ENCODE measurements at places on chromosomes 13 and 19.

GRCh38 chr19:57192077-57192420, 749 bp downstream of the ZNF264 start:
- no peak for DNase-seq

GRCh38 chr19:45595814-45596213, 6.2 kb downstream of the GPR4 start:
- no peak for DNase-seq

- no peak for DNase-seq
Observed at GRCh38 chr13:49561062-49561410, 24.3 kb downstream of the RCBTB1 start.

- DNase-seq, result no peak
Observed at GRCh38 chr13:31803311-31803710, 64.0 kb downstream of the RXFP2 start.

DNA sequence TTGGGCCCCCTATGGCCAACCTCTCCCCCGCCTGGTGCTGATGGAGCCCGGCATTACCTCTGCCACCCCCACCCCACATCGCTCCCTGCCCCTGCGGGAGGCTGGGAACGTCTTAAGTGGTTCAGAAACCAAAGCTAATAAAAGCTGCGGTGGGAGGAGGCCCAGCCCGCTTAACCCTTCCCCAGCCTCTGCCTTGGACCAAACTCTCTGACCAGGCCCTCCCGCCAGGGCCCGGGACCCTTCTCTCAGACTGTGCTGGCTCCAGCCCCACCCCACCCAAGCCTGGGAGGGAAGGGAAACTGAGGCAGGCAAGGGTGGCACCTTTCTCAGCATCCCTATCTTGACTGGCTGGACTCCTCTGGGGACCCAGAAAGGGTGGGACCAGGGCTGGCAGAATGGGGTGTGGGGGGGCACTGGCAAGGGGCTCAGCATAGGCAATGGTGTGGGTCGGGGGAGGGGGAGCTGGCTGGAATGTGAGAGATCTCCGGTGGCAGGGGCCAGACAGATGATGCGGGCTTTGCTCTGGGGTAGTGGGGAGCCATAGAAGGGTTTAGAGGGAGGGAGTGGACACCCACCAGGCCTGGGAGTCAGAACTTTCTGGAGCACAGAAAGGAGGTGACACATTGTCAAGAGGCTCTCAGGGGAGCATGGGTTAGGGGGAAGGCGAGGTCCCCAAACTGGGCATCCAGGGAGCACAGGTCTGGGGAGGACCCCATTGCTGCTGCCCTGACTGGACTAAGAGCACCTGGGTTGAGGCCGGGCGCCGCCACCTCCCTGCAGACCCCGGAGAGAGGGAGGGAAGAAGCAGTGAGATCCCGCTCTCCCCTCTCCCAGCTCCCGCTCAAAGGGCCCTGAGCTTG, 21.9 kb downstream of the SMIM24 start:
- peak; percentile 76 for DNase-seq

GRCh38 chr19:5695649-5696195, 5.6 kb downstream of the RPL36 start:
- DNase-seq, result no peak

- DNase-seq, result no peak
Observed at GRCh38 chr19:1806184-1807029, 5.7 kb downstream of the ATP8B3 start.

DNA sequence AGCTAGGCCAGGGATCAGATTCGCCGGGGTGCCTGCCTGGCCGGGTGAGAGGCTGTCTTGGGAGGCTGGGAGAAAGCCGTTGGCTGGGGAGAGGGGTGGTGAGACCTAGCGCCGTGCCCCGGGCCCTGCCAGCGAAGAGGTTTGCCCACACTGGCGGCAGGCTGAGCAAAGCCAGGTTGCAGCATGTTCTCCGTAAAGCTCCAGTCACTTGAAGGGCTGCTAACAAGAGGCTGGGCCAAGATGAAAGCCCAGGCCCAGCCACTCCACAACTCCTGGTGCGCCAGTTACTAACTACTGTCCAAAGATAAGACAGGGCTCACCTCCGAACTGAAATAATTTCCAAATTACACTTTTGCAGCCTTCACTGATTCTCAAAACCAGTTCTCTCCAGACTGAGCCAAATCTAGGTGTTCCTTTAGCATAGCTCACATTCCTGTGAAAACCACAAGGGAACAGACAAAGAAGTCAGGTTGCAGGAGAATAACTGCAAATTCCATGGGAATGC, 16.3 kb downstream of the ELAVL1 start:
- no peak for DNase-seq

- DNase-seq, result no peak
Observed at GRCh38 chr19:2416321-2417097, 10.9 kb downstream of the TIMM13 start.

GRCh38 chr19:51186323-51186722, 38.6 kb upstream of the CD33 start:
- DNase-seq, result no peak

GRCh38 chr19:7263521-7263920, 30.7 kb downstream of the INSR start:
- DNase-seq, result no peak

- DNase-seq, result no peak
Observed at GRCh38 chr13:111380431-111380830, 60.0 kb downstream of the TEX29 start.

- peak; percentile 84 for DNase-seq
Observed at GRCh38 chr13:76885203-76886004, 801 bp downstream of the KCTD12 start.

- no peak for DNase-seq
Observed at GRCh38 chr19:45809643-45810159, 5.4 kb downstream of the RSPH6A start.

DNA sequence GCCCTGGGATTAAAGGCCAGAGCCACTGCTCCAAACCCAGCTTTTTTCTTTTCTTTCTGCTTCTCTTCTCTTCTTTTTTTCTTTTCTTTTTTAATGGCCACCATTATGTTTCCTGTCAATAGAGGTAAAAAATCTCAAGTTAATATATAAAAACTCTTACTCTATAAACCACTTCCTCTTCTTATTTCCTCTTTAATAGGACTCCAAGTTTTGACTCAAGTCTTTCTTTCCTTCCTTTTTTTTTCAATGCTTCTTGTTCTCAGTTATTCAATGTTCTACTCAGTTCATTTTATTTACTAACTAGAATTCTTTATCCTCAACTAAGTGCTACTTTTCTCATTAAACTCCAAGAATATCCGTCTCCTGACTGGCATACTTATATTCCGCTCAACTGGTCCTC, 27.1 kb upstream of the MYCBP2 start:
- no peak for DNase-seq

DNA sequence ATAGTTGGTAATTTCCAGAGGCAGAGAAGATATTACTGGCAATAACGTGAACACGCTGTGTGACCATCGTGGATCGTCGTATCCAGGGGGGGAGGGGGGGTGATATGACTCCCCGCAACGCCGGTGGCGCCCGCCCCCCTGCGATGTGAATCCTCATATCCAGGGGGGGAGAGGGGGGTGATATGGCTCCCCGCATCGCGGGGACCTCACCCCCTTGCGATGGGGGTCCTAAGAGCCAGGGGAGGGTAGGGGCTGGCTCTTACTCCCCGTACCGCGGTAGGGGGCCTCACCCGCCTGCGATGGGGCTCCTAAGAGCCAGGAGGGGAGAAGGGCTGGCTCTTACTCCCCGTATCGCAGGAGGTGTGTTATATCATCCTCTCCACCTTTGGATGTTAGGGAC, 31.3 kb upstream of the RGCC start:
- no peak for DNase-seq

- DNase-seq, result no peak
Observed at GRCh38 chr13:44762911-44763310, 186.8 kb upstream of the TSC22D1 start.

DNA sequence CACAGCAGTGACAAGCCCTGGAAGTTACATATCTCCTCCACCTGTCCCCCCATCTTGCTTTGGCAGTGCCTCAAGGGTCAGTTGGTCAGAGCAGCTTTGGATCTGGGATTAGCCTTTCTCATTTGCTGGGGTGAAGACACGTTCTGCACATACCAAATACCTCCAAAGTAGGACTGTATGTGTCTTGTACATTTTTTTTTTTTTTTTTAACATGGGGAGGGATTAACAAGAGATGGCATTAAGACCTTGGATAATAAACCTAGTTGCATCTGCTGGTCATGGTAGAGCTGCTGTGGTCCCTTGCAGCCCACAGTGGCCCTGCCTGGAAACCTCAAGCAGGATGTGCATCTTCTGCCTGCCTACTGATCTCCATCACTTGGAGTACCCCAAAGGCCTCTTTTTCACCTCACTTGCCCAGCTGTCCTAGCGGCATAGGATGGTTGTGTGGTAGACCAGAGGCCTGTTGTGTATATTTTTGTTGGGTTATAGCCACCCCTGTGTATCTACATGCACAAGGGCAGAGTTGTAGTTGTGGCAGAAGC, 2.5 kb downstream of the RPS19 start:
- no peak for DNase-seq

DNA sequence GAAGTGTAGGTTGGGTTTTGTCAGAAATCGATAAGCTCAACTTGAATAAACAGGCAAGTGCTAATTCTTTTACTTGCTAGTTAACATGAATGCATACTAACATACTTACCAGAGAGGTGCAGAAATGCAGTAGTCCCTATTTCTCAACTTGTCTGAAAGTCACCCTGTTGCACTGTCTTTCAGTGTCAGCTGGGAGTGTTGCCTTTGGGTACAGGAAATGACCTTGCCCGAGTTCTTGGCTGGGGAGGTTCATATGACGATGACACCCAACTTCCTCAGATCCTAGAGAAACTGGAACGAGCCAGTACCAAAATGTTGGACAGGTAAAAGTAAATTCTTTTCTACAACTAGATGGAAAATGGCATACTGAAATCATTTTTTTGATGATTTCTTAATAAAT, 103.5 kb upstream of the AKAP11 start:
- DNase-seq, result no peak

DNA sequence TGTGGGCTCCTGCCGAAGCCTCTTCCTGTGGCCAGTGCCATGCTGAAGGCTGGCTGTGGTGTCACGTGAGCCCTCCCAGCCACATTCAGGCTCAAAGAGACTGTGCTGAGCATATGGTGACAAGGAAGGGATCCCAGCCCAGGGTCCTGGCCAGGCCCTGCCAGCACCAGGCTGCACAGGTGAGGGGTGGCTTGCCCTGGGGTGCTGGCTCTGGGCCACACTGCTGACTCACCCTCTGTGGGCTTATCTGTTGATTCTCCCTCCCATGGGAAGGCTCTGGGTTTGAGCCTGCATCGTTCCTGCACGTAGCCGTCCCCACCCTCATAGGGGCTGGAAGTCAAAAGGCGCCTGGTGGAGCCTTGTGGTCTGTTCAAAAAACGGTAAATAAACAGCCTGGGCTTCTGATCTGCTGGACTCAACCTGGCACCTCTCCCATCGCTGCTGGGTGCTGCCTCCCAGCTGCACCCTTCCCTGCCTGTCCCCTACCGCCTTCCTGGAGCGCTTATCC, 31.1 kb downstream of the DNM2 start:
- no peak for DNase-seq

GRCh38 chr13:21522847-21523246, 63.7 kb upstream of the ZDHHC20 start:
- DNase-seq, result no peak

- DNase-seq, result no peak
Observed at GRCh38 chr19:17751912-17752273, 616 bp downstream of the FCHO1 start.

DNA sequence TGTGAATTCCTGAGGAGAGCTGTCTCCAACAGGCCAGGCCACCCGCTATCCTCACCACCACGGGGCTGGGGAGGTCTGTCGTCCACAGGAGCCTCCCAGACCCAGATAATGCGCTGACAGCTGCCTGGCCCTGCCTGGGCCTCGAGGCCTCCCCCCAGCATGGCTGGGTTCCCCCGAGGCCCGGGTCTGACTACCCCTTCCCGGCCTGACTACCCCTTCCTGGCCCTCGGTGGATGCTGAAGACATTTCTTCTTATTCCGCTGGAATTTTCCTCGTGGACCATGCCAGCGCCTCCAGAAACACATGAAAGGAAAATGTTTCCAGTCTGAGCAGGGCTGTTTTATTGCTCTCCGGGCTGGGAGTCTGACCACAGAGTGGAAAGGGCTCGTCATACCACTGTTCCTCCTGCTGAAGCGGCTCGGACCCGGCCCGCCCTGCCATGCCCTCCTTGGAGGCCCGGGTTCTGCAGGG, 16.8 kb upstream of the COMP start:
- DNase-seq, result peak; percentile 91

GRCh38 chr19:45473367-45473681, 5.5 kb downstream of the FOSB start:
- DNase-seq, result no peak

DNA sequence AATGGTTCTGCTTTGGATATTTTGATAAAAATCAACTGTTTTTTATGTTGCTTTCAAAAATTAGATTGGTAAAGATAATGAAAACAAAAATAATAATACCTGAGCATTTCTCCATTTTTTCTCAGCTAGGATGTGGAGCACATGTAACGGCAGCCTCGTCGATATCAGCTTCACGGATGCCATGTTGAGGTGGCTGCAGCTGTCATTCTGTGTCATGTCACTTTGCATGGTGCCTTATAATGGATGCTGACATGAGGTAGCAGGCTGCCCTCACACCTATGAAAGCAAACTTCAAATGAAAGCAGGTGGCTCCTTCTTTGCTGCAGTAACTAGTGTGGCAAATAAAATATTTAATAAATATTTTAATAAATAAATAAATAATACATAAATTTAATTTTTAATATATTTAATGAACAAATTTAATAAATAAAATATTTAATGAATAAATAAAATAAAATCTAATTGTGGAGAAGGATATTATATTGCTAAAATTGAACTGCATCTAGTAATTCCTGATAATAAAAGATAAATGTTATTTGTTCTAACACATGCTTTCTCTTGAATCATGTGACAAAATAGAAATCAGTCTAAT, 955.7 kb upstream of the SLC10A2 start:
- DNase-seq, result no peak

- DNase-seq, result no peak
Observed at GRCh38 chr13:35771898-35772297, 295.4 kb upstream of the MAB21L1 start.

GRCh38 chr13:94415500-94416237, 63.8 kb downstream of the DCT start:
- DNase-seq, result no peak

DNA sequence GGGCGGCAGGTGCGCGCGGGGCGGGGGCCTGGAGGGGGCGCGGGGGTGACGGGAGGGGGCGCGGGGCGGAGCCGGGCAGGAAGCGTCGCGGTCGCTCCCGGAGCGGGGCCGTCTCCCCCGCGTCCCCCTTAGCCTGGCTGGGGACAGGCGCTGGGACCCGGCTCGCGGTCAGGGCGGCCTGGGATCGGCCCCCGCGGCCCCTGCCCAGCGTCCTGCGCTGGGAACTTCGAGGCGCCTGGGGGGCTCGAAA, 74.7 kb upstream of the MCF2L start:
- DNase-seq, result no peak

DNA sequence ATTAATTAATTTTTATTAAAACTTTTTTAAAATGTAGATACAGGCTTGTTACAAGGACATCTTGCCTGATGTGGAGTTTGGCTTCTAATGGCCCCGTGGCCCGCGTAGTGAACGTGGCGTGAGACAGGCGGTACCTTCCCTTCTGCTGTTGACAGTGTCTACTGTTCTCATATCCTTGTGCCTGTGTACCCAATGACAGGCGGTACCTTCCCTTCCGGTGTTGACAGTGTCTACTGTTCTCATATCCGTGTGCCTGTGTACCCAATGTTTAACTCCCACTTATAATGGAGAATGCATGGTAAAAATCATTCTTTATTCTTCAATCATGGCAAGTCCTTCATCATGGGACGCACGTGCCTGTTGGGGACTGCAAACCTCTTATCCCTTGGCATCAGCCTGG, 79.1 kb upstream of the ZNF835 start:
- DNase-seq, result no peak

GRCh38 chr19:18852648-18853047, 20.9 kb downstream of the UPF1 start:
- DNase-seq, result no peak
